Stimulated activated CD4-positive, alpha-beta T cell treated with anti-CD3 and anti-CD28 coated beads, TNF-alpha, amount 100 ng/mL, for 1 hour (primary cell): ENCODE measurements at places on chromosomes 7 and 10.

- no peak for DNase-seq
These were observed 21.5 kb upstream of the GRIFIN start for GRCh38 chr7:2497500-2498336.

- no peak for DNase-seq
These were observed 1.8 kb downstream of the PPP1R35 start for GRCh38 chr7:100434297-100435144.

- DNase-seq, result no peak
These were observed 258.6 kb upstream of the NFE2L3 start for GRCh38 chr7:25893436-25893835.

DNA sequence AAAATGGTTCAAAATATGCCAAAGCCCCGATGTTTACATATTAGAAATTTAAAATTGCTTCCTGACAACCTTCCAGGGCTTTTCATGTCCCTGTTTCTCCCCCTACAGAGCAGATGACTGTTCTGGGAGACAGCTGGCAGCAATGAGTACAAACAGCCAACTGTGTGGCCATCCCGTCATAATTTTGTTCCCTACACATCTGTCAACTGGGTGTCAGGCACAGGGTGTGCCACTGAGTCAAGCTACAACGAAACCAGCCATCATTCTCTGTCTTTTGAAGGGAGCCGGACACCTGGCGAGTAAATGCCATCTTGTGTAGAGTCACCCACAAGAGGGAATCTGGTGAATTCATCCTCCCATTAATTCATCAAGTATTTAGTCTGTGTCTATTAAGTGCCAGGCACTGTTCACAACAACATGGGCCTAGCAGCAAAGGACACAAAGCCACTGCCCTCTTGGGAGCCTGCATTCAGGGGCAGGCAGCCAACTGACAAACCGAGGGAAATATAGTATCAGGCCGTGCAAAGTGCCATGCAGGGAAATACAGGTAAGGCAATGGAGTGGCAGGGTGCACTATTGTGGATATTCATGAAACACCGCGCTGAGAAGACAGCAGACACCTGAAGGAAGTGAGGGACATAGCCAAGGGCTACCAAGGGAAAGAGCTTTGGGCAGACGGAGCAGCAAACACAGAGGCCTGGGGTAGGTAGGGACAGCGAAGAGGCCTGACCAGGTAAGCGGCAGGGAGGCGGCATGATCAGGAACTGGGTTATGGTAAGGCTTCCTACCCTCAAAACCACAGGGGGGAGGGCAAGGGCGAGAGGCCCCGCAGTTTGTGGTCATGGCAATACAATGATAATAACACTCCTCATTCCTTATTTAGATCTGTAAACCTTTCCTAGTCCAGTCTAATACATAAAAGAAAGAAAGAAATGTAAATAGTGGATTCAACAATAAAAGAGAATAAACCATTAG, 213.6 kb downstream of the FAM107B start:
- no peak for DNase-seq

GRCh38 chr10:86603256-86603655, 51.1 kb upstream of the OPN4 start:
- DNase-seq, result no peak

GRCh38 chr10:76036111-76036940, 604.9 kb downstream of the LRMDA start:
- DNase-seq, result no peak

- DNase-seq, result no peak
These were observed 24.9 kb upstream of the KNDC1 start for GRCh38 chr10:133135116-133135465.

GRCh38 chr10:119441151-119441821, 101.2 kb downstream of the RGS10 start:
- DNase-seq, result no peak

GRCh38 chr7:30848121-30848855, 63.4 kb upstream of the AQP1 start:
- DNase-seq, result no peak

GRCh38 chr7:4882169-4883032, 1.1 kb downstream of the RADIL start:
- DNase-seq, result no peak

GRCh38 chr10:35924759-35925158, 282.7 kb upstream of the FZD8 start:
- DNase-seq, result no peak

DNA sequence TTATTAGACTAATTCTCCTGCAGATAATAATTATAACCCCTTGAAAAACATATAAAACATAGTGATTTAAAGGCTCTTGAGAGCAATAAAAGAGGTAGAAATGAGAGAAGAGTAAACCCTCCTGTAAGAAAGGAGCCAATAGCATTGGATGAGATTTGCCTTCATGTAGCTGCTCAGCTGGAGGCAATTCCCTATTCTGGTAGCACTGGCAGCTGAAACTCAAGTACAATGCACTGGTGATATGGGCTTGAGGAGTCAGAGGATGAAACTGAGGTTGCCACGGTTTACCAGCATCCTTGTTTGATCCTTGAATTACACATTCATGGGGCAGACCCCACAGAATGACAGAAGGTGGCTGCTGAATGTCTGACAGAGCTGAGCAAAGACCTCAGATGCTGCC, 76.4 kb downstream of the CTTNBP2 start:
- no peak for DNase-seq

- DNase-seq, result no peak
These were observed 201.2 kb downstream of the DIP2C start for GRCh38 chr10:488081-488932.

DNA sequence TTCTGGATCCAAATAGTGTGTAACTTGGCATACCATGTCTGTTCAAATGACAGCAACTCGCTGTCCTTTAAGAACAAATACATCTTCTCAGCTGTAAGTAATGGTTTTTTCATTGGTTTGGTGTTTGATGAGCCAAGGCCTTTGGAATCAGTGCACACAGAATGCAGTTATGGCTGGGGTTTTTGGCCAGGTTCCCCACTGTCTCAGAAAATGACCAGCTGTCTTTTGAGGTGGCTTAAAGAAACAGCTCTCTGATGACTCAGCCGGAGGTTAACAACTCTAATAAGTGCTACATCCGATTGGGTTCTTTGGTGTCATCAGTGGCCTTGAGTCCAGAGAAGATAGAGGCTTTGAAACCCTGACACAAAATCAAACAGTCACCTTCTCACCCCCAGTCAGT, 688.4 kb downstream of the REEP3 start:
- no peak for DNase-seq

DNA sequence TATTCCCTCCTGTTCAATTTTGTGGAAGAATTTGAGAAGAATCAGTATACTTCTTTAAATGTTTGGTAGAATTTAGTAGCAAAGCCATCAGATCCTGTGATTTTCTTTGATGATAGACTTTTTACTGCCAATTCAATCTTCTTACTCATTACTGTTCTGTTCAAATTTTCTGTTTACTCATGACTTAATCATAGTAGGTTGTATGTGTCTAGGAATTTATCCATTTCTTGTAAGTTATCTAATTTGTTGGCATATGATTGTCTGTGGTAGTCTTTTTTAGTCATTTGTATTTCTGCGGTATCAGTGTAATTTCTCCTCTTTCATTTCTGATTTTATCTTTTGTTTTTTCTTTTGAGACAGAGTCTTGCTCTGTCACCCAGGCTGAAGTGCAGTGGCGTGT, 87.4 kb downstream of the CCDC3 start:
- DNase-seq, result no peak

- DNase-seq, result no peak
These were observed 96.5 kb downstream of the PFKFB3 start for GRCh38 chr10:6299234-6299633.

DNA sequence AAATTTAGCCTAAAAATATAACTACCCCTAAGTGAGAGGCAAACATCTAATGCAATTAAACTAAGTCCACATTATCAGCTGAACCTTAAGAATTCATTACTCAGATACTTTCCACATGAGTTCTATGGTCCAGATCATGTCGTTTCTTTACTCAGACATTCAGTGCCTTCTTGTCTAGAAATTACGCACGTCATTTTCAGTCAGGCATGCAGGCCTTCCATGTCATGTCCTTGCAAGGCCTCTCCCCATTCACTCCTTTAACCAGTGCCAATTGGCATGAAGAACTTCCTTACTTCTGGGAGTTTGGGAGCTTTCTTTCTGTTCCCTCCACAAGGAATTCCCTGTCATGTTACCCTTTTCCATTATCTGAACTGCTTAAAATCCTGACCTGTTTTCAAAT, 118.8 kb downstream of the NRP1 start:
- no peak for DNase-seq

DNA sequence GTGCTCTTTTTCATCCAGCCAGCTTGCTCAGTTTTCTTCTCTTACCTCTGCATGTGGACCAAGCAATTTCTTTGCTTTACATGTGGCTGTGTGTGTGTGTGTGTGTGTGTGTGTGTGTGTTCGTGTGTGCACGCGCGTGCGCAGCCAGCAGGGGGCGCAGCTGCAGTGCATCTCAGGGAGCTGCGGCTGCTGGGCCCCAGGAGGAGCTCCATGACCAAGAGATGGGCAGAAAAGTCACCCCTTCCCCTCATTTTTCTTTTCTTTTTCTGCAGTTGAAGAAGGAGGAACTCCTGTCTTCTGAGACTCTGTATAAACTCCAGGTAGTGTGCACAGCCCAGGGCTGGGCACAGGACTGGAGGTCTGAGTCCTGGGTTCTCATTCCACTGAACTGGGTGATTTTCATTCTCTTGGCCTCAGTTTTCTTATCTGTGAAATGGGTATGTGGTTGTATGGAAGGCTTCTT, 41.8 kb downstream of the BLNK start:
- peak; percentile 42 for DNase-seq

- no peak for DNase-seq
These were observed 24.6 kb downstream of the NAMPT start for GRCh38 chr7:106260136-106260561.

DNA sequence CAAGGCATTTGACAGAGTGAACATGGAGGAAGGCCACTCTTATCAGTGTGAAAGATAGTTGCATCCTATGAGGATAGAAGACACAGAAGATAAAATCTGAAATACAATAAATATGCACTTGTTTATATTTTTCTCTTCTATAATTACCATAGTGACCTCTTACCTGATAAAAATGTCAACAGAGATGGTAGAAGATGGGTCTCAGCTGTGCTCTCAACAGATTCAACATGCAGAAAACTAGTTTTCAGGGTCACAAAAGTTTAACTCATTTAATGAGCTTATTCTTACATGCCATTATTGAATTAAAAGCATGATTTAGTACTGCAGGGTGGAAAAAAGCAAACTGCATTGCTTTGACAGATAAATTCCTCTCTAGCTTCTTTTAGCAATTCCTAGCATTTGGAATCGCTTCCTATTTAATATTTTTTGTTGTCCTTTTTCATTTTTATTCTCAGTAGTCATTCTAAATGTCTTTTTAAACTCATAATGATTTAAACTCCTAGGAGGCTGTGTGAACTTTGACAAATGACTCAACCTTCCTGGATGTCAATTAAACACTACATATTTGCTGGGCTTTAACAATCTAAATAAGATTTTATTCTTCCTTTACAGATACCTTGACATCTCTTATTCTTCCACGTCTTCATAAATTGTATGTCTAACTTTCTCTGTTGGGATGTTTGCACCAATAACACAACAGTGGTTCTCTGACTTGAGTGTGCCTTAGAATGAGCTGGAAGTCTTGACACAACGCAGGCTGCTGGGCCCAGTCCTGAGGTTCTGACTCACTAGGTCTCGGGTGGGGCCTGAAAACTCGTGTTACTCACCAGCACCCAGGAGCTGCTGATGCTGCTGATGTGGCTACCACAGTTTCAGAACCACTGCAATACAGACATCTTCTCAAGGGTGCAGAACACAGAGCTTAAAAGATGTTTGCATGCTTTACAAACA, 565.5 kb upstream of the IGFBP3 start:
- no peak for DNase-seq

GRCh38 chr7:32047075-32047474, 23.1 kb downstream of the PDE1C start:
- no peak for DNase-seq

DNA sequence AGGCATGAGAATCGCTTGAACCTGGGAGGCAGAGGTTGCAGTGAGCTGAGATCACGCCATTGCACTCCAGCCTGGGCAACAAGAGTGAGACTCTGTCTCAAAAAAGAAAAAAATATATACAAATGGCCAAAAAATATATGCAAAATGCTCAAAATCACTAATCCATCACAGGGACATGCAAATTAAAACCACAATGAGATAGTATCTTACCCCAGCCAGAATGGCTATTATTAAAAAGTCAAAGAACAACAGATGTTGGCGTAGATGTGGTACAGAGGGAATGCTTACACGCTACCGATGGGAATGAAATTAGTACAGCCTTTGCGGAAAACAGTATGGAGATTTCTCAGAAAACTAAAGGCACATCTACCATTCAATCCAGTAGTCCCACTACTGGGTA, 17.4 kb downstream of the SNX8 start:
- DNase-seq, result no peak

DNA sequence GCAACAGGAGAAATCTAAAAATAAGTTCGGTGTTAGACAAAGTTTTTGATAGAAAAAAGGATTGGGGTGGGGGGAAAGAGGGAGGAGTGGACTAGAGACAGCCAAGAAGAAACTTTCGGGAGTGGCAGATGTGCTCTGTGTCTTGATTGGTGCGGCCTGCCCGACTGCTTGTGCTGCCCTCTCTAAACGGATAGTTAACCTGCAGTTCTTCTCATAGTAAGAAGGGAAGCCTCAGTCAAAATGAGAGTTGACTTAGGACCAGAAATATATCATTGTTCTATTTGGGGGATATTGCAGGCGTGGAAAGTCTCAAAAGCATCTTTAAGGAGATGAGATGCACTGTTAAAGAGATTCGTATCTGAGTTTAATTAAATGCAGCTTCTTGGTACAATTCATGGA, 39.3 kb downstream of the UBE3C start:
- no peak for DNase-seq

DNA sequence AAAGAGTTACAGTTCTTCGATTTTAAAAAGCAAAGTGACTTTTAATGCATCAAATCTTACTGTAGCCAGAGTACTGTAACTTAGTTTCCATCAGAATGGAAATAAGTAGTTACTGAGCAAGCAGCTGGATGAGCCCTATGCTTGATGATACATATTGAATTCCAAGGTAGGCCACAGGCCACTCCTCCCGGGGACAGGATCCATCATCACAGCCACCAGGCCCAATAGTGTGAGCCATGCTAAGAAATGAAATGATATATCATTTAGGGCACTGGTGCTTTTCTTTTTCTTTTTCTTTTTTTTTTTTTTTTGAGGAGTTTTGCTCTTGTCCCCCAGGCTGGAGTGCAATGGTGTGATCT, 42.9 kb upstream of the TOMM7 start:
- DNase-seq, result no peak

- DNase-seq, result no peak
These were observed 20.7 kb upstream of the TECTB start for GRCh38 chr10:112262546-112262945.

GRCh38 chr7:157464971-157465886, 128.4 kb downstream of the DNAJB6 start:
- no peak for DNase-seq

DNA sequence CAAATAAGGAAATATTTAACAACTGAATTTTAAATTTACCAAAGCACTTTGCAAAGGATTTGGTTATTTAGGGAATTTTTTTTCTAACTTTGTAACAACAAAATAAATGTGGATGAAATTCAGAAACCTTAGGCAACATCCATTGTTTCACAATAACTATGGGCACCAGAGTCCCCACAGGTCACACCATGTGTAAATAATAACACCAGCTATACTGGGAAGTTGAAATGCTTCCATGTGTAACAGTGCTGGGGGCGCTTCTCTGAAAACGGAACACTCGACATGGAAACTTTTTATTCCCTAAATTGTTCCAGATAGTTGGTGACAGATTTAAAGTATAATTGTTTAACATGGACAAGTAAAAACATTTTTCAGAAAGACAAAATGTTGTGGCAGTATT, 818.6 kb downstream of the TNS3 start:
- no peak for DNase-seq
